Liver (tissue), 10 donors: ENCODE measurements at places on chromosomes 11 and 22.

DNA sequence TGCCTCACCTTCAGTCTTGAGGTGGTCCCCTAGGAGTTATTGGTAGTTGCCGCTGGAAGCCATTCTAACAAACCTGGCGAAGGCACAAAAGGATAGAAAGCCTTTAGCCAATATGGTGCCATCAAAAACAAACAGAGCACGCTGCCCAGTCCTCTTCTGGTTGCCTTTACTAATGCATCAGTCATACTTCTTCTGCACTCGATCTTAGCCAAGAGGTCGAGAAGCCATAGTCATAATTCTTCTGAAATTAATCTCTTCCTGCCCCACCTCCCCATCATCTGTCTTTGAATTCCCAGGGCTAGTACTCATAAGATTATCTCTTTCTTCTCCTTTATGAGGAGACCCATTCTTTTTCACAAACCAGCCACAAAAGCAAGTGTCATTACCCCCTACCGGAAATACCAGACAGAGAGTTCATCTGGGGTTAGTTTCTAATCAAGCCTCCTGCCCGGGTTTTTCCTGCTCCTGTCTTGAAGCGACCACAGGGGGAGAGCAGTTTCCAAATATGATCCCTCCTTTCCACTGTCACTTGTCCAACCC lies 21.4 kb upstream of the EHF start:
- no peak for DNase-seq

DNA sequence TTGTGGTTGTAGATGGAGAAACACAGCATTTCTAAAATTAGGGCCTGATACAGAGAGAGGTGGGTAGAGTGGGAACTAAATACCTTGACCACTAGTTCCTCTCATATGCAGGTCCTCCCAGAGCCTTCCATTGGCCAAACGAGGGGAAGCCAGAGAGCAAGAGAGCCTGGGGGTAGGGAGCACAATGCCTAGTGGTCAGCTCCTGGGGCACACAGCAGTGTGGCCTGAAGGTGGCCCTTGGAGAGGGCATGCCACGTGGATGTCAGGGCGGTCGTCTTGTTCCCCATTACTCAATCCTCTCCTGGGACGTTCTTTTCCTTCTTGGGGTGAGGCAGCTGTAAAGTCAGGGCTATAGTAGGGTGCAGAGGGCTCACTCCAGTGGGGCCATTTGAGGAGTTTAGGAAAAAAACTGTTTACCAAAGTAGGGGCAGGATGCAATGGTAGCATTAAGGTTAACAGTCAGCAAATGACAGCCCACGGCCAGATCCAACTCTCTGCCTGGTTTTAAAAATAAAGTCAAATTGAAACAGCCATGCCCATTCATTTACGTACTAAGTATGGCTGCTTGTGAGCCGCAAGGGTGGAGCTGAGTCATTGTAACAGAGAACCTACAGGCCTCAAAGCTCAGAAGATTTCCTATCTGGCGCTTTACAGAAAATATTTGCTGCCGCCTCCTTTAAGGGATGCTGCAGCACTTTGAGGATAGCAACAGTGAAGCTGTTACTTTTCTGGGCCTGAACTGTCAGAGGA lies 7.6 kb downstream of the MYO18B start:
- no peak for DNase-seq

GRCh38 chr11:132456751-132457328 lies 1075.5 kb downstream of the OPCML start:
- no peak for DNase-seq

- no peak for DNase-seq
Measured at GRCh38 chr11:107044503-107044902, 26.2 kb upstream of the GUCY1A2 start.

DNA sequence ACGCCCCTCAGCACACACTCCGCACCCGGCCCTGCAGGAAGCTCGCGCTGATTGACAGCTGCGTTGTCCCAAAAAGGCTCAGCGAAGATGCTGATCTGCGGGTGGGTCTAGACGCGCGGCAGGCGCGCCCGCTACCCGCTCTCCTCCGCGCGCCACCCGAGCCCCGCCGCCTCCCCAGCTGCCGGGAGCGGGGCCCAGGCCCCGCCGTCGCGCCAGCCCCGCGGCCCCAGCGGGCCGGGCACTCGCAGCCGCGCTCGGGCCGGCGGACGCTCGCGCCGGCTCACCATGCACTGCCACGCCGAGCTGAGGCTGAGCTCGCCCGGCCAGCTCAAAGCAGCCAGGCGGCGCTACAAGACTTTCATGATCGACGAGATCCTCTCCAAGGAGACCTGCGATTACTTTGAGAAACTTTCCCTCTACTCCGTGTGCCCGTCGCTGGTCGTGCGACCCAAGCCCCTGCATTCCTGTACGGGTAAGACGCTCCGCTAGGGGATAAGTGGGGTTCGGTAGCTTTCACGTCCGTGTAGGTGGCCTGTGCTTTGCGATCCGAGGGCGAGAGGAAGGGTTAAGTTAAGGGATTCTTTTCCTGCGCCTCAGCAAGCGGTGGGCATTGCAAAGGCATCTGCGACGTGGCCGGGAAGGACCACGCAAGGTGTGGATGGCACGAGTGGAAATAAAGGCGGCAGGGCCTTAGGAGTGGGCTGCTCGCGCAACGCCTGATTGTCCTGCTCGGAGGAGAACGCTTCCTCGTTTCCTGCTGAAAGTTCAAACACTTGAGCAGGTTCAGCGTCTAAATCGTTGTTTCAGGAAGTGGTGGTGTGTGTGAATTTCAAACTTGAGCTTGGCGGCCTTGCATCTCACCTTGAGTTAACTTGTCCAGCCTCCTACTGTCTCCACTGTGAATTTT lies at the start of gene BARX2:
Gene BARX2 (plus strand): TSS at position 98 of the 907 bp plus-strand sequence. CDS start 188 bp downstream, at position 286.
- DNase-seq: peak; percentile 42

DNA sequence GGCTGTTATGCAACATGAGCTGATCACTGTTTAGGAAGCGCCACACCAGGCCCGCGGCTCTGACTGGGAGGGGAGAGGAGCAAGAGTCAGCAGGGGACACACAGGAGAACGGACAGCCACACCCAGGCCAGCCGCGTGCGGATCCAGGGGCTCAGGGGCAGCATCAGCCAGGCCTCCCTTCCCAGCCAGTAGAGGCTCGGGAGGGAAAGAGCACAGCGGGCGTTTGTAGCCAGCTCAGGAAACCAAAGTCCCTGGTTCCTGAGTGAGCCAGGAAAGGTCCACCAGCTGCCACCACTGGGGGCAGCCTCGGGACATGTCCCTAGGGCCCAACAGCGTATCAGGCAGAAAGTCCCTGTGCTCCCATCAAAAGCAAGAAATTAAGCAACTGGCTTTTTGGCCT lies 71.8 kb upstream of the PITPNB start:
- peak; percentile 49 for DNase-seq

DNA sequence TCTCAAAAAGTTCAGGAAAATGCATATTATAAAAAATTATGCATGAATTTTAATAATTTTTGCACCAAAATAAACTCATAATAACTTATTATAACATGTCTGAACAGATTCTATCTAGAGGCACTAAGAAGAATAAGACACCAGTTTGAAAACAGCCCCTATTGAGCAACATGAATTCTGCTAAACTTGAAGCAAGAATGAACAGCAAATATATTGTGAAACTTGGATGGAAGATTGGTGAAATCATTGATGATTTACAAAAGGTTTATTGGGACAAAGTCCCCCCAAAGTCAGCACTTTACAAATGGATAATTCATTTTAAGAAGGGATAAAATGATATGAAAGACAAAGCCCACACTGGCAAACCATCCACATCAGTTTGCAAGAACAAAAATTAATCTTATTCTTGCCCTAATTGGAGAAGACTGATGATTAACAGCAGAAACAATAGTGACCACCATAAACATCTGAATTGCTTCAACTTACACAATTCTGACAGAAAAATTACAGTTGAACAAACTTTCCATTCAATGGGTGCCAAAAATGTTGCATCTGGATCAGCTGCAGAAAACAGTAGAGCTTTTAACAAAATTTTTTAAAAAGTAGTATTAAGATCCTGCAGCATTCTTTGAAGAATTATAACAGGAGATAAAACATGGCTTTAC lies 257.5 kb upstream of the FAT3 start:
- no peak for DNase-seq
